NB4 (cell line): ENCODE measurements at places on chromosomes 1 and 21.

GRCh38 chr21:19245188-19245580, 841.6 kb upstream of the TMPRSS15 start:
- DNase-seq: no peak

DNA sequence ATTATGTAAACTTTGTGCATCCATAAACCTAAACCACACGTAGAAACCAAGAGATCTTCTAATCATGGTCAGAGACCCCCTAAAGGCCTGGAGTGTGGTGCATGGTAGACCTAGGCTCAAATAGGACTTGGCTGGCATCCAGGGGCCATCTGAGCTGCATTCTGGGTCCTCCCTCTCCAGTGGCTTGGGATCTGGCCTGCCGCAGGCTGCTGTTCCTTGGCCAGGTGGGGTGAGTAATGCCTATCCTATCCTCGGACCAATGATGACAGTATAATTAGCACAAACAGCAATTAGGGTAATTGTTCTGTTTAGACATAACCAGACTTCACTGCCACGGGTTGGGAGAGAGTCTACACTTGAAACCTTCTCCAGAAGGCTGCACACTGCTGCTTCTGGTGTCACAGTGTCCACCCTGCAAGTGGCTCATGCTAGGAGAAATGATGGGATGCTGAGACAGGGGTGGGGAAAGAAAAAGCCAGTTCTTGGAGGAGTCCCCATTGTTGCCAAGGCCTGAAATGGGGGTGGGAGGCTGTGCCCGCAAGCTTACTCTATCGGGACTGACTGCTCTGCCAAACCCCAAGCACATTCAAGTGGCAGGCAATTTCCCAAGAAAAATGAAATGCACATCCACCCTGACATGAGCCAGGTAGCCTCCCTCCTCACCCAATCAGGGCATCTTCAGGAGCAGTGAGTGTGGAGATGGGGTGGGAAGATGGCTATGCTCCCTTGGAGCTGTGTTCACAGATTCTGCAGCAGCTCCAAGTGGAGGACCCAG, 12.5 kb upstream of the PKP1 start:
- DNase-seq: no peak

- DNase-seq: no peak
These were observed 83.1 kb downstream of the HS2ST1 start for GRCh38 chr1:86997538-86997937.

DNA sequence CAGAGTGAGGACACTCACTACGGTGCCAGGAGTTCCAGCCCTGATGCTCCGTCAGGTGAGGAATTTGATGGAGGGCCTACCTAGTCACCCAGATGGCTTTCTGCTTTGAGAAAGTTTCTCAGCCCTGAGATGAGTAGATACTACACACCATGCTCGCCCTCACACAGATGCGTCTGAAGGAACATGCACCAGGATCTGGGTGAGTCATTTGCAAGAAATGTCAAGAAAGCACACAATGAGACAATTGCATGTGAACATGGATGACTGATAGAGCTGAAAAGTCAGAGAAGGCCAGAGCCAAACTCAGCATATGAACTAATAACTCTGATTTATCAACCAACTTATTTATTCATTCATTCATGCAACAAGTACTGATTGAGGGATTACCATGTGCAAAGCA, 483.9 kb downstream of the OMA1 start:
- DNase-seq: no peak

- no peak for DNase-seq
These were observed 117.7 kb downstream of the LACTBL1 start for GRCh38 chr1:22854688-22855565.

- no peak for DNase-seq
These were observed 9.1 kb upstream of the TBX15 start for GRCh38 chr1:118997225-118997624.

DNA sequence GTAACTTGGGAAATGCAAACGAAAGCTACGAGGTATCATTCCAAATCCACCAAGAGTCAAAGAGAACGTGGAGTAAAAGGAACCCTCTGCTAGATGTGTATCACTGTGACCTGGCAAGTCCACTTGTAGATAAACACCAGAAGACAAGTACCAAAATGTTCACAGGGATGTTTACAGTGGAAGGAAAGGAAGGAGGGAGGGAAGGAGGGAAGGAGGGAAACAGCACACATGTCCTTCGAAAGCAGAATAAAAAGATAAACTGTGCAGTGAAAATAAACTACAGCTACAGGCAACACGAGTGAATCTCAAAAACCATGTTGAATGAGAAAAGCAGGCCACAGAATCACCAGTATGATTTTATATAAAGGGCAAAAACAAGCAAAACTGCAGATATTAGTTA, 59.9 kb downstream of the TP53BP2 start:
- DNase-seq: no peak

DNA sequence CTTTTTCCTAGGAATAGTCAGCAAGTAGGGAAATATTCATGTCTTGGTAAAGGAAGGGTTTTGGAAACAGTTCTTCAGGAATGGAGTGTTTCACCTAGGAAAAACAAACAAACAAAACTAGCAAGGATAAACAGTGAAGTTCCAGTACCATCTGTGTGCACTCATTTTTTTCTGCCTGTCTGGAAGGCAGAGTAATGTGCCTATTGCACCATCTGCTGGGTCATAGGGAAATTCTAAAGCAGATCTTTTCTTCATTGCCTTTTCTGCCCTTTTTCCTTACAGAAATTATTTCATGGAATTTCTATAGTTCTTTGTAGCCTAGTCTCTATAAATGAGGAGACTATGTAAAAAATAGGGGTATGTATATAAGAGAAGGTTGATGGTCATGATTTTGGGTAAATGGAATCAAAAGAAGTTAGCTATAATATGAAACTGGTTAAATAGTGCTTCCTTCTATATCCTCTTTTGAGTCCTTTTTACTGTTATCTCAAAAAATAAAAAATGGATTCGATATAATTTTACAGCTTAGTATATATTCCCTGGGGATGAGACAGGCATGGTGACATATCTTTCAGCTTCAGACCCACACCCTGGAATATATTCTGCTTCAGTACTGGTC, 3.4 kb upstream of the HRNR start:
- DNase-seq: peak; percentile 4

DNA sequence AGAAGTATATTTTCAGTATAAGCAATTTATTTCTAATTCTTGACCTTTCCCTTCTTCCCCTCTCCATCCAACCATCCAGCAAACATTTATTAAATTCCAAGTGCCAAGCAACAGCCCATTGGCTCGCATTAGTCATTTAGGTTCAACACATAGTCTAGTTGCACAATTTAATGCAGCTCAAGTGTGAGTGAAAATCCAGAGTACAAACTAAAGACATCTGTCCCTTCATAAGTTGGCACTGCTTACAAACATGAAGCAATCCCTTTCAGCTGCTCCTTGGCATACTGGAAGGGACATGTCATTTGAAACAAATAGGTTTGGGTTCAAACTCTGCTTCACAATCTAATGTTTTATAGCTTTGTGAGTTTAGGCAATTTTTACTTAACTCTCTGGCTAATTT, 10.7 kb downstream of the CASQ2 start:
- no peak for DNase-seq

DNA sequence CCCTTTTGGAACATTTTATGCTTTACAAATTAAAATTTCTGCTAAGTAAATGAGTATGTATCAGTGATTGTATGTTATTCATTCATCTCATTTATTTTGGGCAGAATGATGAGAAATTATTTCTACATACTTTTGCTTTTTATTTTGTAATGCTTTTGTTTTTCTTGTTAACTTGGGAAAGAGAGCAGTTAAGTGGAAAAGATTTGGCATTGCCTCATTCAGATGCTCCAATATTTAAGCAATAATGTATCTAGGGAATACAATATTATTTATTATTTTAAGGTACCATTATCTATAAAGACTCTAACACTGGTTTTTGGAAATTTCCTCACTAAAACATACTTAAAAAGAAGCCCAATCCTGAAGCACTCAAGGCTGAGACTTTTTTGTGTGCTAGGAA, 431.8 kb downstream of the NEGR1 start:
- DNase-seq: no peak

- DNase-seq: peak; percentile 28
These were observed 1.4 kb downstream of the LDLRAD1 start for GRCh38 chr1:54016343-54017282.

DNA sequence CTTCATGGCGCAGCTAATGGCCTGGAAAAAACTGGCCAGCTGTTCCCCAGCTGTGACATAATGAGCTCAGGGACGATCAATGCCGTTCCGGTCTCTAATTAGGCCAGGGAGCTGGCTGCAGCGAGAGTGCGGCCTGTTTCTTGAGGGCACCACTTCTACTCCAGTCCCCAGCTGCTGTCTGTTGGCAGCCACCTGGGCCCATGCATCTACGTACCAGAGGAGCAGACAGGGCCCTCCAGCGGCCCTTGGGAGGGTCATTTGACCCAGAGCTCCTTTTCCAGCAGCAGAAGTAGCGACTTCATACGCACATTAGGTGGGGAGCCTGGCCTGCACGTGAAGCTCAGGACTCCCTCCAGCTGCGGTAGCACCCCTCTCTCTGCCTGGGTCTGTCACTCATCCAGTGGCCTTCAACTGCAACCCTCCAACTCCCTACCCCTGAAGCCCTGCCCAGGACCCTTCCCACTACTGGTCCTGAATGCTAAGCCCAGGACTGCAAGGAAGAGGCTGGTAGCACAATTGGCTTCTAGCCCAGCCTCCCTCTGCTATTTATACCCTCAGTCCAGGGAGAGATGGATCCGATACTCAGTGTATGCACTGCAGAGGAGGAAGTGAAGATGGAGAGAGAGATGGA, 9.1 kb upstream of the GPR61 start:
- no peak for DNase-seq

- peak; percentile 79 for DNase-seq
These were observed 58.0 kb upstream of the GFI1 start for GRCh38 chr1:92544756-92545165.

DNA sequence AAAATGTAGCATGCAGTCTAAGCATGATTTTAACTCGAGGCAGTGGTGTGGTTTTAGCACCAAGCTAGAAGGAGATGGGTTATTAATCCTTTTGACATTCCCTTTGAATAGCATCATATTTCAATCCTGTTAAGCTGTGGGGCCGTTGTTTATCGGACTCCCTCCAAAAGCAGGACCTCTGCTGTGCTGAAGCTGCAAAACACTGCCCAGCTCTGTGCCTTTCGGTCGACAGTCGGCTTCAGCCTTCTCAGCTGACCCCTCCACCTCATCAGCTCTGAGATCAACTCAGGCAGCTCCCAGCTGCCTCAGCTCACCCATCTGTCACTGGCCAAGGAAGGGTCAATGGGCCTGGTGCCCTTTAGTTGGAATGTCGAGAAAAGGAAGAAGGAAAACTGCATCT, 95.5 kb downstream of the KAZN start:
- no peak for DNase-seq

DNA sequence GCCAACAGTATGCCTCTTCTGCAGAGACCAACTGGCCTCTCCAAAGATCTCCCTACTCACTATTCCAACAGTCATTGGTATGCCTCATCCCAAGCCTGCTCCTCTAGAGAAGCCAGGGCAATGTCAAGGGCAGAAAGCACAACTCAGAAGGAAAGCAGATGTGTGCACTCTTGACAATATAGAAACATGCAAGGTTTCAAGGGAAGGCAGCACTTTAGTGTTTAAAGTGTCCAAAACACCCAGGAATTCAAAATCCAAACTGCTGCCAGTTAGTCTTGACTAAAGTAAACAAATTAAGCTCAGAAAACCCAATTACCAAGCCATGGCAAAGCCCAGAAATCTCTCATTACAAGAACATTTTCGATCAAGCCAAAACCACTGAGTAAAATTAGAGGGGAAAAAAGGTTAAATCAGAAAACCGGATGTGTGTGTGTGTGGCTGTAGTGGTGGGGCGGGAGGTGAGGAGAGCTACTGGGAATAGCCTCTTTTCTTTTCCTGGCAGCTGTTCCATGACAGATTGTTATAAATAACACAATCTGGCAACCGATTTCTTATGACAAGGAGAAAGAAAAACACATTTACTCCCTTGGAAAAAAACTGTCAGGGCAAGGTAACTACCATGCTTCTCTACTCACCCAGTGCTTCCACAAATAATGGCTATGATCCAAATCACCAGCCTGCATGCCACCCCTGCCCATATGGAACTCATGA, 39.2 kb downstream of the EIF2B3 start:
- DNase-seq: no peak

DNA sequence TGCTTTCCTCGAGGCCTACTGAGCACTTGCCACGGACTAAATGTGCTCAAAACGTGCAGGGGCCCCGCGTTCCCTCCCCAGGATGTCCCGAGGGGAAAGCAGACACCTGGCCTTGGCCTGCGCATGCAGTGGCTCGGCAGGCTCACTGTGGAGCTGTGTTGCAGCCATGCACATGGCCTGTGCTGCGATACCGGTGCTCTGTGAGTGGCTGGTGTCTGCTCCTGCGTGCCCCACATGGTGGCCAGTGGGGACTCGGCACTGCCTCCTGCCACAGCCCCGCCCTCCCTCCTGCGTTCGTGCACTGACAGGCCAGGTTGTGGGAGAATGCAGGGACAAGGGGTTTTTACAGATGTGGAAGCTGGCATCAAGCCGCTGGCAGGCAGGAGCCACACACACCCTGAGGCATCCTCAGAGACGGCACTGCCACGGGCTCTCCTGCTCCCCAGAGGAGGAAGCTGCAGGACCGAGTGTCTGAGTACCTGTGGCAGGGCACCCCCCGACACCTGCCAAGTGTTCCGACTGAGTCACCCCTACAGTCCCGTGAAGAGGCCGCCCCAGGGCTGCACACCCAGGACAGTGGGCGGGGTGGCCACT, 16.9 kb upstream of the PTTG1IP start:
- no peak for DNase-seq

DNA sequence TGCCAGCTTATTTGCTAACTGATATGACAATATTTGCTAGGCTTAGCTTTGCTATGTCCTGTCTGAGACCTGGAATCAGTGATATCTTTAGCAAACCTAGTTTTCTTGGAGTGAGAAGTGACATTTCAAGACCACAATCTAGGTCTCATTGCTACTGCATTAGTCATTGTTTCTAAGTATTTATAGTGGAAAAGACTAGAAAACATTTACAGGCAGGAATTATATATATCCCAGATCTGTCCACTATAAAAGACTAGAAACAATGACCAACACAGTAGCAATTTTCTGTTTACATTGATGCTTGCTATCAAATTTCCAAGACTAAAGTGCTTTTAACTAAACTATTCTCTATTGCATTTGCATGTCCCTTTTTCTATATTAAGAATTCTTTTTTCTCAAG, 5.0 kb upstream of the RGS18 start:
- no peak for DNase-seq

- DNase-seq: no peak
These were observed 525.5 kb downstream of the MATN1 start for GRCh38 chr1:30197639-30198450.
